ENCODE measurements at places on chromosomes 7 and 10.

DNA sequence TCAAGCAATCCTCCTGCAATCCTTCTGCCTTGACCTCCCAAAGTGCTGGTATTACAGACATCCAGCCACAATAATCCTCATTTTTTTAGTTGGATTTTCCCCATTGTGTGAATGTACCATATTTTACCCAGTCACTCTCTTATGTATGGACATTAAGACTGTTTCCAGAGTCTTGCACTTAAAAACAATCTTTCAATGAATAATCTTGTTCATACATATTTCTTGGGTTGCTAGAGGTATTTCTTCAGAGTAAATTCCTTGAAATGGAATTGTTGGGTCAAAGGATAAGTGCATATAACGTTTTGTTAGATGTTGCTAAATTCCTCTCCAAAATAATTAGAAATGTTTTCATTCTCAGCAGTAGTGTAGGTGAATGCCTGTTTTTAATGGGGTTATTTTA, 283.1 kb upstream of the KAT6B start:
- no peak for DNase-seq

DNA sequence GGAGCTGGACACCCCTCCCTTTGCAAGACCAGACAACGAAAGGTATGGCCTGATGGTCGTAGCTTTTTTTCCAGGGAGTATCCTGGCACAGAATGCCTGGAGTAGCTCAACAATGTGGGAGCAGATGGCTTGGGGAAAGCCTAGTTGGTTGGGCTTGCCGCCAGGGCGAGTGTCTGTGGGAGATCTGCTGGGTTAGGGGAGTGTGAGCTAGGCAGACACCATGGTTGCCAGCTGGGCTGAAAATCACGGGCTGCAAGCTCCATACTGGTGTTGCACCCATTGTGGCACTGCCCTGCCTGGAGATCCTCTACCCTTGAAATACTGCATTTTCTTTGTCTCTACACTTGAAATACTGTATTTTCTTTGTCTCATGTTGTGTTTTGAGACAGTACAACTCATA, 538.3 kb downstream of the PCDH15 start:
- DNase-seq: no peak

GRCh38 chr7:105521717-105522463, at the start of gene PUS7:
Gene PUS7, minus strand, starts transcription at chr7:105522271. Its CDS starts 13,759 bp downstream, at chr7:105508512.
- DNase-seq: peak; percentile 88

GRCh38 chr10:3102720-3103427, 35.5 kb downstream of the PFKP start:
- no peak for DNase-seq

- DNase-seq: no peak
Measured at GRCh38 chr10:51602326-51602725, 97.1 kb downstream of the CSTF2T start.

- DNase-seq: no peak
Measured at GRCh38 chr7:30896783-30897637, 14.6 kb upstream of the AQP1 start.

DNA sequence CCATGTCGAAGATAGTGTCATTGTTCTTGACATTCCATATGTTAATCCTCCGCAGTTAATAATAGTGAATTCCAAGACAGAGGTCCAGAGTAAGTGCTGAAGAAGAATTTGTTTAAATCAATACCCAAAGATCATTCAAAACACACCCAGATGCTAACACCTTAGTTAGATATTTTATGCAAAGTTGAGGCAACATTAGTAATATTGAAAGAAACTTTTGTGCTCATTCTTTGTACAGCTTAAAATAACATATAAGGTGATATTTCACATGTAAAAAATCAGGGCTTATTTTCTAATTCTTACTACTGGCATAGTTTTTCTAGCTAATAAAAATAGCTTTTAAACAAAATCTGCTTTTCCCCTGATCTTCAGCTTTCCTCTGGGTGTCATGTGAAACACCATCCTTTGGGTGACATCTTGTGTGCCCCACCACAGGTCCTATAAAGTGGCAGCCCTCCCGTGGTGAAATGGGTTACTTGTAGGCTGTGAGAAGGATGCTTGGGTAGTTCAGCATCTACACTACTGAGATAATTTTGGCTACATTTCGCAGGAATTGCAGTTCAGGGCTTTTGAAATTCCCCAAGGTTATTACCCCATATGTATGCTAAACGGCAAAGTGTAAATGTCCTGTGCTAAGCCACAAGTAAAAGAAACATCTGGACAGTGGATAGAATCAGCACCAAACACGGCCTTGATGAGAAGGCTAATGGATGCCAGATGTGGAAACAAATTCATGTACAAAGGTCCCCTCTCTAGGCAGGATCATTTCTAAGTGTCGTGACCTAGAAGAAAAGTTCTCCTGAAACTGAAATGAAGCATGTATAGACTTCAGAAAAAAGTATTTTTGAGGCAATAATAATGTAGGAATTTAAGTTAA, 105.4 kb downstream of the GRM3 start:
- DNase-seq: no peak

DNA sequence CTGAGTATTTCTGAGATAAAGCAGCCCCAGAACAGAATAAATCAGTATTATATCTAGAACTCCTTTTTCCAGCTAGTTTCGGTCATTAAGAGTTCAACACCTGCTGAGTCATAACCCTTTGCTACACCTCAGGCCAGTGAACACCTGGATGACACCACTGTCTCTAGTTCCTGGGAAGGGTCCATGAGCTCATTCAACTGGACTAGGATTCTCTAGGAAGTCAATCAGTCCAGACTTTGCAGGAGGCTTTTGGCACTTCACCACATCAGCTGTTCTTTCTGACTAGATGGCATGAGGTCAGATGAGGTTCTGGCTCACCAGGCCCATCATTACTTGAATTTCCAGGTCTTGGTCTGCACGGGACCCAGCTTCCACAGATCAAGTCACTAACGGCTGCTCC, 11.7 kb downstream of the SLC39A12 start:
- DNase-seq: no peak

GRCh38 chr7:155979566-155979965, 167.3 kb upstream of the SHH start:
- DNase-seq: no peak

DNA sequence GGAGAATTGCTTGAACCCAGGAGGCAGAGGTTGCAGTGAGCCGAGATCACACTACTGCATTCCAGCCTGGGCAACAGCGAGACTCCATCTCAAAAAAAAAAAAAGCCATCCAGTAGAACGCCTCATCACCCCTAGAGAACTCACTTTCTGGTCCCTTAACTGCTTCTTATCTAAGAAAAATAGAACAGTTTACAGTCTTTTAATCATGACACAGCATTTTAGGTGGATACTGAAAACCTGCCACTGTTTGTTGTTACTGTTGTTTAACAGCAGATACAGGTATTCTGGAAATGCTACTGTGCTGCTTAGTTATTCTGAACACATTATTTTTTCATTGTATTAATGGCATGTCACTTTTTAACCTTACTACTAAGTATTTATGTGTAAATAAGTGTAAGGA, 624.3 kb upstream of the GHITM start:
- DNase-seq: no peak

DNA sequence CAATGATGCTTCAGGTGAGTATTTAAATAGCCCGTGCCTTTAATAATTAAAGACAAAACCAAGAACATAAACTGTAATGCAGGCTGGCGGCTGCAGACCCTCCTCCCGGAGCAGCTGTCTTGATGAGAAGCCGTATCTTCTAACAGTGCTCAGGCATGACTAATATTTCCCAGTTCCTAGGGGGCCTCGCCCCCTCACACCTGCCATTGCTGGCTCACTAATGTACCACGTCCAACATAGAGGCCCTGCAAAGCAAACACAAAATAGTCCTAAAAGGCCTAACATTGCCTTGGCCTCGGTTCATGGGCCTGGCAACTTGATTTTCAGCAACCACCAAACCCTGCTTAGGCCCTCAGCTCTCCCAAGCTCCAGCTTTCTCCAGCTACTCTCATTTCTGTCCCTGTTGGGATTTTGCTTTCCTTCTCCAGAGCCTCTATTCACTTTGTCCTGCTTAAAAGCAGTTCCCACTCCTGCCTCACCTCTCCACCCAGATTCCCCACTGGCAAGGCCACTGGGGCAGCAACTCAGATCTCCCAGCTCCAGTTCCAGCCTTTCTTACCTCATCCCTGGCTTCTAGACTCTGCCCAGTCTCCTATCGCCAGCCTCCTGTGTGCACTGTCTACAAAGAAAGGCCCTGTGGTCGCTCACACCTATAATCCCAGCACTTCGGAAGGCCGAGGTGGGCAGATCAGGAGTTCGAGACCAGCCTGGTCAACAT, 16.2 kb downstream of the SORBS1 start:
- no peak for DNase-seq

DNA sequence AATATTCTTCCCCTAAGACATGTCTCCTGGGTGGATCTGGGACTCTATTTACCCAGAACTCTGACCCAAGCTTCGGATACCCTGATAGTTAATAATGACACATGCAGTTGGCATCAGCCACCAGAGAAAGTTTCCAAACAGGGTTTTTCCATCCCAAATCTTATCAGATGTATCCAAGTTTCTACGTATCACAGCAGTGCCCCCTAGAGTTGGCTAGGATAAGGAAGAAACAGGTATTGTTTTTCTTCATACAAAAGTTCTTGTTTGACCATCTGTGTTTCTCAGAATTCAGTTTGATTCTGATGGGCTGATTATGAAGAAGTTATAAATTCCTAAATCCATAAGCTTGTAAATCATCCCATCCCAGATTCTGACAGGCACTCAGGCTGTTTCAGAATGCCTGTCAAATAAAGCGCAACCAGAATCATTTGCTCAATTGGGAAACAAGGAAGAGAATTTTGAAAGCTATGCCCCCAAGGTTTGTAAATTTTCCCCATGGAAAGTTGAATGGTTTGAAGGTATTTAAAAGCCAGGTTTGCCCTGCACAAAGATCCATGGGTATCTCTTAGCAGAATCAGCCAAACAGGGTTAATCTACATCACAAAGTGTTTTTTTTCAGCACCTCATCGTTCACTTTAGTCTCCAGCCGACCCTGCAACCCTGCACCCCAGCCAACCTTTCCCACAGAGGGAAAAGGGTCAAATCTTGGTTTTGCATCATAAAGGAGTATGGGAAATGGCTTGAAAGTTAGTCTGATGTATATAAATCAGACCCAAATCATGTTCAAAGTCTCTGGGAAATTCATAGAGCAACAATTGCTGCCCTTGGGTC, 47.4 kb downstream of the NRAP start:
- no peak for DNase-seq
